Jurkat, Clone E6-1 (cell line): ENCODE measurements at places on chromosomes 5 and 9.

GRCh38 chr9:129037767-129038098 is 1.3 kb downstream of the MIGA2 start:
- no peak for DNase-seq

DNA sequence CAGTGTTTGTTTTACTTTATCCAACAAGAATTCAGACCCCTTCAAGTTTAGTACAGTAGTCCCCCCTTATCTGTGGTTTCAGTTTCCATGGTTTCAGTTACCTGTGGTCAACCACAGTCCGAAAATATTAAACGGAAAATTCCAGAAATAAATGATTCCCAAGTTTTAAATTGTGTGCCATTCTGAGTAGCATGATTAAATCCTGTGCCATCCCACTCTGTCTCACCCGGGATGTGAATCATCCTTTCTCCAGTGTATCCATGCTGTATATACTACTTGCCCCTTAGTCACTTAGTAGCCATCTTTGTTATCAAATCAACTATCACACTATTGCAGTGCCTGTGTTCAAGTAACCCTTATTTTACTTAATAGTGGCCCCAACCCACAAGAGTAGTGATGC is 153.8 kb upstream of the RASA1 start:
- no peak for DNase-seq

DNA sequence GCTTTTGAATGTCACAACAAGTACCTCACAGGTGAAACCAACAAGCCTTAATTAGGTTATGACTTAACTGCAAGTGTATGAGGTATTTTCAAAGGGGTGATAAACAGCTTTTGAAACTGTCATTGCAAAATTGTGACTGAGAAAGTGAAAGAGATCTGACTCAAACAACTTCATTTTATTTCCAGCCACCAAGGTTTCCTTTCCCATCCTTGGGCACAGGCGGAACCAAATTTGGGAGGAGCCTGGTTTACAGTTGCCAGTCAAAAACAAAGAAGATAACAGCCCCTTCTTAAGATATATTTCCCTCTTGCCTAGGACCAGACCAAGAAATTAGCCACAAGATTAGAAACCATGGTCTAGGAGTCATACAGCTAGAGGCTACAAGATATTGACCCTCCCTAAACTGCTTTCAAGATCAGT is 417.1 kb downstream of the CSNK1G3 start:
- no peak for DNase-seq

GRCh38 chr5:1134478-1134877 is 22.6 kb upstream of the SLC12A7 start:
- DNase-seq, result no peak

- DNase-seq, result peak; percentile 76
These were observed 17.3 kb downstream of the SLC22A5 start for GRCh38 chr5:132386644-132387286.

GRCh38 chr5:155826611-155827507 is 500.1 kb upstream of the SGCD start:
- DNase-seq, result no peak

DNA sequence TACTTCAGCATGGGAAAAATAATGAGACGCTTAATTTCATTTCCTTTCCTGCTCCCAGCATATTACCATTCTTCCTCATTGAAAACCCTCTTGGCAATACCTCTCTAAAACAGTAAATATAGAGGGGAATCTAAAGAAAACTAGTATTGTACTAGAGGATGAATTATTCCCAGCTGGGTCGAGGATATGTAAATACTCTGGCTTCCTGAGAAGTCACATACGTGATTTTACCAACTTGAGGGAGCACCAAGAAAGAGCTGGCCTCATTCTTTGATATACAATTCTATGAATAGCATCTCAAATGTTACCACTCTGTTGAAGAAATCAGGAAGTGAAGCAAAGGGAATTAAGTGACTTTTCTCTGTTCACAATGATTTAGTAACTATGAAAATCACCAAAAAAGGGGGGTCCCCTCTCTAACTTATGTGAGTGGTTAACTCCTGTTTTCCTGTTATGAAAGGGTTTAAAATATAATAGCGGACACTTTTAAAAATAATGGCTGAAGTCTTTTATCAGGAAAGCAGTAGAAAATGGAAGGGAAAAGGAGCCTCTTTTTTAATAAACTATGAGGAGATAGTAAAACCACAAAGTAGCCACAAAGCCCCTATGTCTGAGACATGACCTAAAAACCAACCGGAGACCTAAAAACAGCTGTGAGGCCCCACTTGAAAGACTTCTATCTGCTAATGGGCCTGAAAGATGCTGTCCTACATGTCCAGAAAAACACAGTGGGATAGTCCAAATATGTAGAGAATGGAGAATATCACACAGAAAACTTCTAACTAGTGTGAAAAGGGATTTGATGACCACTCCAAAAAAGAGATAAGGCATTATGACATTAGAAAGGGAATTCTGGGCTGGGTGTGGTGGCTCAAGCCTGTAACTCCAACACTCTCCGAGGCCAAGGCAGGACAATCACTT is 42.6 kb downstream of the LPAR1 start:
- no peak for DNase-seq

GRCh38 chr5:37799865-37800421 is 39.9 kb downstream of the GDNF start:
- peak; percentile 4 for DNase-seq

GRCh38 chr5:159040181-159040580 is 59.5 kb downstream of the EBF1 start:
- no peak for DNase-seq

DNA sequence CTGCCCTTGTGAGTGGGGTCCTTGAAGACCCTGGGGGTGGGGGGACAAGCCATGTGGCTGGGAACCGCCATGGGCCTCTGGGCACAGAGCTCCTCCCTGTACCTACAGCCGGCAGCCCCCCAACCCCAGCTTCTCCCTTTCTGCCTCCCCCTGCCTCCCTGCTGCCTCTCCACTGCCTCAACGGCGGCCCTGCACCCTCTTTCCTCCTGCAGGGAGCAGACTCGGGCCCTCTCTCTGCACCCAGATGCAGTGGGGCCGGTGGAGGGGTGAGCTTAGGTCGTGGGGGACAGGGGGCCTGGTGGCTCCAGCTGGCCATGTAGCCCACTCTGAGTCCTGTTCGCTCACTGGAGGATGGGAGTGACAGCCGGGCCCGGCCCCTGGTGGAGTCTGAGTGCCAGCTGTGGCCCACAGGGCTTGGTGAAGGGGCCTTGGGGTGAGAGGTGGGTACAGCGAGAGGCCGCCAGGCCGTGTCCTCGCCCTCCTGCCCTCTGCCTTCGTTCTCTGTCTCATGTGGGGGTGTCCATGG is 139.3 kb upstream of the COL5A1 start:
- no peak for DNase-seq

DNA sequence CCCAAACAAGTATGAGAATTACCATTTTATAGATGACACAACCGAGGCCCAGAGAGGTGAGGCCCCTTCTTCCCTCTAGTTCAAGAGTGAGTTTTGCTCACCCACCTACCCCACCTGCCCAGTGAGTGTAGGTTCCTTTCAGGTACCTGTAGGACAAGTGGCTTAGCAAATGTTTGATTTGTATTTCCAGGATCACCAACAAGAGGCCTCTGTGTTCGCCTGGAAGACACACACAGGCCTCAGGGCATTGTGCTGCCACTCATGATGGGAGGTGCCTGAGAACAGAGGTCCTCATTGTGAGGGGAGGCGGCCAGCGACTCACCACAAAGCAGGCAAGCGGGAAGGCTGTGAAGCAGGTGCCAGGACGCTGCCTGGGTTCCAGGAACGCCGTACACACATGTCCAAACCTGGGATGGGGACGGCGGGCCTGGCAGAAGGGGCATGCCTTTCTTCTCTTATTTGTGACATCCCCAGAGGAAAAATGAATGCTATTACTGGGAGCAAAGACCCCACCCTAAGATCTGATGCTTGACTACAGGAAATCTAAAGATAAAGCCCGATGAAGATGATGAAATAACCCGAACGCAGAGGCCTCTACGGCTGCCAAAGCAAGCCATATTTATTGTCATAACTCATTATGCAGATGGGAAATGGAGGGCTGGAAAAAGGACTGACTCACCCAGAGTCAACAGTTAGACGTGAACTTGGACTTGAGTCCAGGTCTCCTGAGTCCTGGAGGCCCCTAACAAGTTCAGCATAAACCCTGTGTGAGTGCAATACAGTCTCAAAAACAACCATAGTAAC is 60.2 kb upstream of the SLC25A51 start:
- DNase-seq, result no peak

DNA sequence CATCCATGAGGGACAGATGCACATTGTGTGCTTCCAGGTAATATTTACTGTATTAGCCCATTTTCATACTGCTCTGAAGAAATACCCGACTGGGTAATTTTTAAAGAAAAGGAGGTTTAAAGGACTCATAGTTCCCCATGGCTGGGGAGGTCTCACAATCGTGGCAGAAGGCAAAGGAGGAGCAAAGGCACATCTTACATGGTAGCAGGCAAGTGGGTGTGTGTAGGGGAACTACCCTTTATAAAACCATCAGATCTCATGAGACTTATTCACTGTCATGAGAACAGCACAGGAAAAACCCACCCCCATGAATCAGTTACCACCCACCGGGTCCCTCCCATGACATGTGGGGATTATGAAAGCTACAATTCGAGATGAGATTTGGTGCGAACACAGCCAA is 148.8 kb upstream of the FBXL17 start:
- no peak for DNase-seq

- DNase-seq, result no peak
These were observed 10.3 kb upstream of the FST start for GRCh38 chr5:53469946-53470687.
